ENCODE measurements at places on chromosomes 3 and 15. TPM values are rescaled to one million over a fixed set of nuclear protein-coding genes. Genes with fewer than 3 reads are reported as not detected.

Gene PTPN9
- 9.5 TPM for total RNA-seq

DNA sequence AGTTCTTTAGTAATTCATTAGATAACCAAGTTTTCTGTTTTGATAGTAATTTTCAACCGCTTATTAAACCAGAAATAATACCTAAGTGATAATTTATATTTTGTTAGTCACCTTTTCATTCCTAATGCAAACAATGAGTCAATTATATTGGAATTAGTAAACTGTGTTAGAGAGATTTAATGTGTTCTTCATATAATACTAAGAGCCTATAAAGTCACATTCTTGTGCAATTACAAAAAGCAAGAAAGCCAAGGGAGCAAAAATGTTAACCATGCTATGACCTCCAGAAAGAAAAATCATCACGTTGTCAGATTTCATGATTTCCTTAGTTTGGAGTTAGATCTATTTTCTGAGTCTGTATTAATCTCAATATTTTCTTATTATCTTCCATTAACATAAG is 108.8 kb upstream of the SAMMSON start:
- no peaks in the 10 kb centered on the region for H3K36me3 ChIP-seq
- DNase-seq: no peak
- H3K4me3 ChIP-seq: no peak overlapping the region
- peaks cover 5% of the 10 kb centered on the region for H3K4me1 ChIP-seq
- peaks cover 4% of the 10 kb centered on the region for H3K27me3 ChIP-seq

DNA sequence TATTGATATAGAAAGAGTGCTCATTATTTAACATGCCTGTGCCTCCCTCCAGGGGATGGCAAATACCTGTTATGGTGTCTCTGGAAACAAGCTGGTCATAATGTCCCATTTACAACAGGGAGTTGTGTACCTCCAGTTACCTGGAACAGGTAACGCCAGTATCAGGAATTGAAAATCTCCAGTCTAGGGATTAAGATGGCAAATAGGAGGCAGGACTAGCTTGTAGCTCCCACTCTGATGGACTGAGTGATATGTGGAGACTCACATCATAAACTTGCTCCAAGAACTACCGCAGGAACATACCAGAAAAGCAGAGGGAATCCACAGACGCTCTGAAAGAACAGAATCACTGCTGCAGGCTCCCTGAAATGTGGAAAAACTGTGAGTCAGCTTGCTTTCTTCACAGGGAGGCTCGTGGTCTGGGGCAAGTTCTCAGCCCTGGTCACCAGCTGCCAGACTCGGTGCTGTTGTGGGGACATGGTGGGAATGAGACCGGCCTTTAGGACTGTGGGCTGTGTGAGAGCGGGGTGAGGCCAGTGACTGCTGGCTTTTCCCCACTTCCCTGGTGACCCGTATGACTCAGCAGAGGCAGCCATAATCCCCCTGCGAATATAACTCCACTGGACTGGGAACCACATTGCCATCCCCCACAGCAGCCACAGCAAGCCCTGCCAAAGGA is 97.4 kb downstream of the KCNAB1 start:
- H3K27me3 ChIP-seq: peaks cover 18% of the 10 kb centered on the region
- no peak overlapping the region for H3K27ac ChIP-seq
- no peak overlapping the region for H3K4me3 ChIP-seq
- DNase-seq: no peak
- no peaks in the 10 kb centered on the region for H3K36me3 ChIP-seq
- H3K4me1 ChIP-seq: no peaks in the 10 kb centered on the region

- peaks cover 31% of the 10 kb centered on the region for H3K36me3 ChIP-seq
- no peak overlapping the region for H3K4me3 ChIP-seq
- no peak overlapping the region for H3K27ac ChIP-seq
- DNase-seq: no peak
- peaks cover 17% of the 10 kb centered on the region for H3K4me1 ChIP-seq
Observed at GRCh38 chr3:149000206-149000745, 8.9 kb downstream of the GYG1 start.

GRCh38 chr3:184496933-184497332 is 64.7 kb upstream of the EPHB3 start:
- no peak overlapping the region for H3K4me3 ChIP-seq
- H3K27ac ChIP-seq: no peak overlapping the region
- H3K36me3 ChIP-seq: no peaks in the 10 kb centered on the region
- peaks cover 38% of the 10 kb centered on the region for H3K27me3 ChIP-seq

- no peak overlapping the region for H3K4me3 ChIP-seq
- no peak overlapping the region for H3K27ac ChIP-seq
- no peaks in the 10 kb centered on the region for H3K4me1 ChIP-seq
Observed at GRCh38 chr3:82802501-82802900, 1041.1 kb upstream of the GBE1 start.

DNA sequence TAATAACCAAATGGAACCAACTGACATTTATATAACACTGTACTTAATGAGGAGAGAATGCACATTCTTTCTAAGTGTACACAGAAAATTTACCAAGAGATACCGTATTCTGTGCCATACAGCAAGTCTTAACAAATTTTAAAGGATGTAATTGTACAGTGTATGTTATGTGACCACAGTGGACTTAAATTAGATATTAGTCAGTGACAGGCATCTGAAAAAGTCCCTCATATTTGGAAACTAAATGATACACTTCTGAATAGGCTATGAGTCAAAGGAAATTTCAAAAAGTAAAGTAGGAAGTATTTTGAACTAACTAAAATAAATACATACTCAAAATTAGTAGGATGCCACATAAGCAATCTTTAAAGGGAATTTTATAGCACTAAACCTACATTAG is 59.6 kb upstream of the P3H2 start:
- H3K27me3 ChIP-seq: peaks cover 8% of the 10 kb centered on the region
- no peak for DNase-seq
- H3K4me3 ChIP-seq: no peak overlapping the region

Gene NOX5
- not detected for total RNA-seq

GRCh38 chr3:111911446-111911845 is 52.4 kb downstream of the PHLDB2 start:
- H3K27ac ChIP-seq: no peak overlapping the region
- no peak overlapping the region for H3K4me3 ChIP-seq
- peaks cover 2% of the 10 kb centered on the region for H3K27me3 ChIP-seq
- DNase-seq: no peak

GRCh38 chr15:31296646-31297574 is 29.7 kb upstream of the KLF13 start:
- no peak overlapping the region for H3K4me3 ChIP-seq
- H3K27ac ChIP-seq: no peak overlapping the region
- no peaks in the 10 kb centered on the region for H3K4me1 ChIP-seq
- no peaks in the 10 kb centered on the region for H3K36me3 ChIP-seq
- no peak for DNase-seq
- H3K27me3 ChIP-seq: no peaks in the 10 kb centered on the region

DNA sequence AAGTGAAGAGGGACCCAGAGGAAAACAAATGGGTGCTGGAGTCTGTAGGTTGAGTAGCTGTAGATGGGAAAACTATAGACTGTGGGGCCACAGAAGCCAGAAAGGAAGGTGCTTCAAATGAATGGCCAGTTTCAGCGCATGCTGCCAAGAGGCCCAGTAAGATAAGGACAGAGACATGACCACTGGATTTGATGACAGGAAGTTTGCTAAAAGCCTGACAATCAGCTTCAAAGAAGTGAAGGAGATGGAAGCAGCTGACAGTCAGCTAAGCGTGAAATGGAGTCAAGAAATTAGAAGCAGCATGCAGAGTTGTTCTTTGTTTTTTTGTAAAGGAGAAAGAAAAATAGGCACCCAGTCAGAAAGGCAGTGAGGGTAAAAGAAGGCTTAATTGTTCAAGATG is 24.9 kb downstream of the TXNRD3 start:
- H3K27ac ChIP-seq: no peak overlapping the region
- no peak for DNase-seq
- H3K27me3 ChIP-seq: no peaks in the 10 kb centered on the region

- no peak for DNase-seq
- no peak overlapping the region for H3K4me3 ChIP-seq
- H3K36me3 ChIP-seq: no peaks in the 10 kb centered on the region
- no peak overlapping the region for H3K27ac ChIP-seq
- H3K27me3 ChIP-seq: peaks cover 47% of the 10 kb centered on the region
Observed at GRCh38 chr3:134796281-134797056, 1.4 kb downstream of the EPHB1 start.

- no peak overlapping the region for H3K27ac ChIP-seq
- no peak overlapping the region for H3K4me3 ChIP-seq
- H3K4me1 ChIP-seq: peaks cover 23% of the 10 kb centered on the region
- peaks cover 13% of the 10 kb centered on the region for H3K27me3 ChIP-seq
Observed at GRCh38 chr3:72658466-72659100, 189.7 kb downstream of the SHQ1 start.

GRCh38 chr3:32592011-32592410 is 21.4 kb upstream of the DYNC1LI1 start:
- H3K27ac ChIP-seq: no peak overlapping the region
- H3K27me3 ChIP-seq: no peaks in the 10 kb centered on the region
- no peak for DNase-seq
- no peak overlapping the region for H3K4me3 ChIP-seq
- H3K4me1 ChIP-seq: no peaks in the 10 kb centered on the region
- no peaks in the 10 kb centered on the region for H3K36me3 ChIP-seq

Gene SLC9C1
- not detected for total RNA-seq

GRCh38 chr3:107370907-107371306 is 6.3 kb upstream of the CCDC54 start:
- H3K27me3 ChIP-seq: peaks cover 10% of the 10 kb centered on the region
- H3K4me3 ChIP-seq: no peak overlapping the region
- no peaks in the 10 kb centered on the region for H3K36me3 ChIP-seq
- no peak overlapping the region for H3K27ac ChIP-seq
- no peak for DNase-seq

Gene BTLA
- total RNA-seq: 70.6 TPM

Gene MGLL
- 0.14 TPM for total RNA-seq

DNA sequence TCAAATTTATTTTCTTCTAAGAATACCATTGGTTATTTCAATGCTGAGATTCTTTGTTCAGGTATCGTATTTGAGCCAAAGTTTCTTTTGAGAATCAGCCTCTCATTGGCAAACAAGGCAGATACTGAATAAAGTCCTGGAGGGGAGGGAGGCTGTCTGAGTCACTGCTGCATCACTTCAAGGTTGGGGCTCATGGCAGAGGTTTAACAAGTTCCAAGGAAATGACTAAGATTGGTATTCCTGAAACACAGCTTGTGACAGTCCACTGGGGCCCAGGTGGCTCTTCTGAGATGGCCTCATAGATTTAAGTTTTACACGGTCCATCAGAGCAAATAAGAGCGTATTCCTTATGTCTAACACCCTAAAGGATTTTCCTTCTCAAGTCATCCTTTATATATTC is 213.8 kb upstream of the STAC start:
- no peak overlapping the region for H3K27ac ChIP-seq
- H3K4me1 ChIP-seq: no peaks in the 10 kb centered on the region
- no peak for DNase-seq

Gene GPR15
- 0.26 TPM for total RNA-seq

GRCh38 chr3:177385831-177386301 is 188.6 kb upstream of the TBL1XR1 start:
- no peaks in the 10 kb centered on the region for H3K36me3 ChIP-seq
- no peaks in the 10 kb centered on the region for H3K27me3 ChIP-seq
- no peak for DNase-seq
- no peak overlapping the region for H3K4me3 ChIP-seq
- H3K4me1 ChIP-seq: peaks cover 5% of the 10 kb centered on the region

Gene SST
- total RNA-seq: not detected

GRCh38 chr3:16545413-16546185 is 32.1 kb upstream of the RFTN1 start:
- H3K27me3 ChIP-seq: no peaks in the 10 kb centered on the region
- no peaks in the 10 kb centered on the region for H3K36me3 ChIP-seq
- peaks cover 10% of the 10 kb centered on the region for H3K4me1 ChIP-seq
- H3K4me3 ChIP-seq: no peak overlapping the region

DNA sequence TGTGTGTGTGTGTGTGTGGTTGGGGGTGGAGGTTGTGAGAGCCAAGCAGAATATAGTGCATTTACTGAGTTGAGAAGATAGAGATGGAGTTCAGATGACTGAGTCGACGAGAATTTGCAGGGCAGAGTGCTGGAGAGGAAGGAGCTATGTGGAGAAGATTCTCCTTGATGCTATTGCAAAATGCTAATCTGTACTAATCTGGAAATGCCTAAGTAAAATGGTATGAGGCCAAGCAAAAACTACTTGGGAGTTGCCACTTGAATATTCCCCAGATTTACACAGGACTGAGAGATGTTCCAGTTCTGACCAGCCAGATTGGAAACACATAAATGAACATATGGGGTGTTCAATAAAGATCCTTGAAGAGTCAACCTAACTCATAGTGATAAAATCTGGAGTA is 316.4 kb downstream of the NSUN3 start:
- H3K27me3 ChIP-seq: no peaks in the 10 kb centered on the region
- no peaks in the 10 kb centered on the region for H3K36me3 ChIP-seq
- DNase-seq: no peak
- no peak overlapping the region for H3K27ac ChIP-seq
- H3K4me3 ChIP-seq: no peak overlapping the region

DNA sequence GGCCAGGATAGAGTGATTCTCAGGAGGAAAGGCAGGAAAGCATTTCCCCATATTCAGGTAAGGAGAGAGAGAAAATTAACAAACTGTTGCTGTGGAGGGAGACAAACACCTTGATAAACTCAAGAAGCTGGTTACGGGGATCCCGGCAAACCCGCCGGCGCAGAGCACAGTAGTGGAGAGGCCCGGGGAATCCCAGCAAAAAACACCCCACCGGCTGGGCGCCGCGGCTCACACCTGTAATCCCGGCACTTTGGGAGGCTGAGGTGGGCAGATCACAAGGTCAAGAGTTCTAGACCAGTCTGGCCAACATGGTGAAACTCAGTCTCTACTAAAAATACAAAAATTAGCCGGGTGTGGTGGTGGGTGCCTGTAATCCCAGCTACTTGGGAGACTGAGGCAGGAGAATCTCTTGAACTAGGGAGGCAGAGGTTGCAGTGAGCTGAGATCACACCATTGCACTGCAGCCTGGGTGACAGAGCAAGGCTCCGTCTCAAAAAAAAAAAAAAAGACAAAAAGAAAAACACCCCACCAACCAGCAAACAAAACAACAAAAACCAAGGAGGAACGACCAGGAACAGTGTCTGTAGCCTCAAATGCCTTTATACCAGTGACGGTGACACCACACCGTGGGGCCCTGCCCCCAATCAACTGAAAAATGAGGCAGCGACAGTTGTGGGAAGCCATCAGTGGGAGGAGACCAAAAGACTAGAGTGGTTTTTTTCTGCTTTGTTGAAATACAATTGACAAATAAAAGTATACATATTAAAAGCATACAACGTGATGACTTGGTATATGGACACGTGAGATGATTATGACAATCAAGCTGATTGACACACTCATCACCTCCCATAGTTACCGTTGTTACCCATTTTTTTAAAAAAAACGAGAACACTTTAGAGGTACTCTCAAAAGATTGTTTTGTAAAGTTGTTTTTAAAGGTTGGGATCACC is 40.2 kb upstream of the IDH2 start:
- H3K27ac ChIP-seq: no peak overlapping the region
- peak; percentile 74 for DNase-seq
- H3K27me3 ChIP-seq: no peaks in the 10 kb centered on the region
- peak overlapping the region; percentile 24 for H3K4me3 ChIP-seq

- H3K4me3 ChIP-seq: no peak overlapping the region
- H3K27me3 ChIP-seq: no peaks in the 10 kb centered on the region
- peaks cover 14% of the 10 kb centered on the region for H3K36me3 ChIP-seq
Observed at GRCh38 chr3:115072265-115073021, 74.6 kb downstream of the ZBTB20 start.

Gene C3orf49
- total RNA-seq: not detected

All from activated naive CD4-positive, alpha-beta T cell treated with anti-CD3 and anti-CD28 coated beads for 36 hours (primary cell).